Chondrocyte (in vitro differentiated cells): ENCODE measurements at places on chromosomes 3 and 15. TPM values are rescaled to one million over a fixed set of nuclear protein-coding genes. Genes with fewer than 3 reads are reported as not detected.

The CYP1A1 gene
- total RNA-seq = 0.22 to 0.67 TPM (median 0.27 TPM) in 3 replicates

The PTH1R gene
- total RNA-seq = 2.4 to 6.3 TPM (median 3.1 TPM) in 3 replicates

The AHSG gene
- not detected in 3 replicates for total RNA-seq

The P3H2 gene
- total RNA-seq = 18.2 to 72.4 TPM (median 21.9 TPM) in 3 replicates

The CPNE9 gene
- not detected in 3 replicates for total RNA-seq

The GABRR3 gene
- not detected in 3 replicates for total RNA-seq

The SLC28A1 gene
- total RNA-seq = not detected in 3 replicates

The PRKAR2A gene
- total RNA-seq = 66.5 to 75.5 TPM (median 73.3 TPM) in 3 replicates

The GOLGA6A gene
- 0.12 to 0.46 TPM in 2 of 3 replicates, not detected in the other for total RNA-seq

The SH3GL3 gene
- not detected in 3 replicates for total RNA-seq

The IFRD2 gene
- total RNA-seq = 38.9 to 54.4 TPM (median 44.0 TPM) in 3 replicates

The FSD2 gene
- not detected in 3 replicates for total RNA-seq
